ENCODE measurements at places on chromosomes 7 and 10. TPM values are rescaled to one million over a fixed set of nuclear protein-coding genes. Genes with fewer than 3 reads are reported as not detected.

DNA sequence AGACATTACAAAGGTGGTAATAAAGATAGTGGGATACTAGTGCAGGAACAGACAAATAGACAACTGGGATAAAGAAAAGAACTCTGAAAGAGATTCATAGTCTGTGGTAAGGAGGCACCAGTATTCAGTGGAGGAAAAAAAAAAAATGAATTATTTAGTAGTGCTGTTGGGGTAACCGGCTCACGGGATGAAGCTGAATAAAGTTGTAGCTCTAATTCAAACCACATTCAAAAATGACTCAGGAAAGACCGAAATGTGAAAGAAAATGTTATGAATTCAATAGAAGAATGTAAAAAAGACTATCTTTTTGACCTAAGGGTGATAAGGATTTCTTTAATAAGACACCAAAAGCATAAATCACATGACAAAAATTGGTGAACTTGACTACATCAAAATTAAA is 83.1 kb upstream of the HABP2 start:
- H3K4me1 ChIP-seq: no peaks in the 10 kb centered on the region
- no peak for DNase-seq
- H3K27me3 ChIP-seq: peaks cover under 1% of the 10 kb centered on the region
- H3K4me3 ChIP-seq: no peak overlapping the region
- H3K36me3 ChIP-seq: no peaks in the 10 kb centered on the region
- no peak overlapping the region for H3K27ac ChIP-seq

GRCh38 chr7:45001138-45001694 is 1.2 kb downstream of the CCM2 start:
- H3K27ac ChIP-seq: peak overlapping the region; percentile 85
- peak overlapping the region; percentile 85 for H3K4me3 ChIP-seq
- no peaks in the 10 kb centered on the region for H3K27me3 ChIP-seq
- peaks cover 16% of the 10 kb centered on the region for H3K36me3 ChIP-seq
- H3K4me1 ChIP-seq: peaks cover 55% of the 10 kb centered on the region

Gene PHYHIPL
- not detected for total RNA-seq

DNA sequence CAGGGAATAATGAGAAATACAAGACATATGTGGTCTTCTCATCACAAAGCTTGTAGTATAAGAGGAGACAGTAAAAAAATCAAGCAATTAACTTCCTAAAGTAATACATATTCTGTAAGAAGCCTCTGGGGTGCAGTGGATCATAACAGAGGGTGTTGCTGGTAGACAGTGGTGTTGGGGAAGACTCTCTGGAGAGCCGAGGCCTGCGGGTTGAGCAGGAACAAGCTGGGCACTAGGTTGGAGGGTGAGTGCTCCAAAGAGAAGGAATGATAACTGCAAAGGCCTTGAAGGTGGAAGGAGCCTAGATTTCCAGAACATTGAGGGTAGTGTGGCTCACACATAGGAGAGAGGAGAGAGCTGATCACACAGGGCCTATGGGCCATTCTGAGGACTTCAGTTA is 1.5 kb downstream of the GIMAP4 start:
- H3K27me3 ChIP-seq: no peaks in the 10 kb centered on the region
- peak overlapping the region; percentile 95 for H3K4me3 ChIP-seq
- peak overlapping the region; percentile 93 for H3K27ac ChIP-seq
- peak; percentile 50 for DNase-seq

Gene EIF4EBP2
- 53.8 TPM for total RNA-seq

Gene PLXDC2
- not detected for total RNA-seq

Gene TMEM225B
- 1.9 TPM for total RNA-seq

- no peak for DNase-seq
- H3K27ac ChIP-seq: peak overlapping the region; percentile 74
- no peaks in the 10 kb centered on the region for H3K27me3 ChIP-seq
- peaks cover 31% of the 10 kb centered on the region for H3K4me1 ChIP-seq
- peaks cover 44% of the 10 kb centered on the region for H3K36me3 ChIP-seq
Measured at GRCh38 chr10:74084955-74085354, 65.7 kb downstream of the AP3M1 start.

DNA sequence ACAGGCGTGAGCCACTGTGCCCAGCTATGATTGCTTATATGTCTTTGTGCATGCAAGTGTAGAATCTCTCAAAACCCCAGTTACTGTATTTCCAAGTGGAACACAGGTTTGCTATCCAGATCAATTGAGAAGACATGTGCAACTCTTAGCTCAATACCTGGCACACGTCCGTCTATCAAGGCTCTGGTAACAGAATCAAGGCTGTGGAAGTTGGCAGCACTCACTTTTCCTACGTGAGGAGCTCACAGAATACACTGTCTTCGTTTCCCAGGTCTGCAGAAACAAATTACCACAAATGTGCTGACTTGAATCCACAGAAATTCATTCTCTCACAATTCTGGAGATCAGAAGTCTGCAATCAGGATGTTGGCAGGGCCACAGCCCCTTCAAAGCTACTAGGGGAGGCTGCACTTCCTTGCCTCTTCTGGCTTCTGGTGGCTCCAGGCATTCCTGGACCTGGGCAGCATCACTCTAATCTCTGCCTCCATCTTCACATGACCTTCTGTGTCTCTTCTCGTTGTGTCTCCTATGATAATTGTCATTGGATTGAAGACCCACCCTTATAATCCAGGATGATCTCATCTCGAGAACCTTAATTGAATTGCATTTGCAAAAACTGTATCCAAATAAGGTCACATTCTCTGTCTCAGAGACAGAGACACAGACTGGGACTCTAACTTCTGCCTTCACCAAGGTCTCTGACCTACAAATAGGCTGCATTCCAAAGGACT is 84.8 kb upstream of the C7orf33 start:
- H3K36me3 ChIP-seq: no peaks in the 10 kb centered on the region
- no peak overlapping the region for H3K4me3 ChIP-seq
- H3K27me3 ChIP-seq: peaks cover 27% of the 10 kb centered on the region

DNA sequence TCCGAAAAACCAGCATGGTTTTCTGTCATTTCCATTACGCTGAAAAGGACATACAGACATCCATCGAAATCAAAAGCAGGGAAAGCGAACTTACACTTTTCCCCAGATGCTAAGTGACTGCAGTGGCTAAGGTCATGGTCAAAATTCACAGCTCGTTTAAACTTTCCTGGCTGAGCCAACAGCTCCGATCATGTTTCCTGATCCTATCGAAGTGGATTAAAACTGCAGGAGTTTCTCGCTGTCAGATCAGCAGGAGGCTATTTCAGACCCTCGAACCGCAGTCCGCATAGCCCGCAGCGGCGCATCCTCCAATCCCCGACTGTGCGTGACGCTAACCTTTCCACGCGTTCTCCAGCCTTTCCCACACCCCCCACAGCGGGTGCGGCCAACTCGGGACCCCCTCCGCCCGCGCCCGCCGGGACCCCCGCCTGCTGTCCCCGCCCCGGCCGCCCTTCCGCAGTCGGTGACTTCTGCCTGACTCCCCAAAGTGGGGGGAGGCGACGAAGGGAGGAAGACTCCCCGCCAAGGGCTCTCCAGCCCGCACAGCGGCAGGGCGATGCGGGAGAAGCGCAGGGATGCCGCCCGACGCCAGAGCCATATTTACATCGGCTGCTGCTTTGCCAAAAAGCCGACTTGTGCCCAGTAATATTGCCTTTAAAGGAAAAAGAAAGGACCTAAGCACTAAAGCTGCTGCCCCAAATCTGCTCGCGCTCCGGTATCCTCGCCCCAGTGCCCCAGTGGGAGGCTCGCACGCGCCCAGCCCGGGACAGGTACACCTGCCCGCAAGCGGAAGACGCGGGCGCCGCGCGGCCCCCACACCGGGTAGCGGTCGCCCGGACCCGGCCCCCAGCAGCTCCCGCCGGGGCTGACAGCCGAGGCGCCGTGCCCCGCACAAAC is 1.2 kb downstream of the PIP4K2A start:
- peak; percentile 47 for DNase-seq
- H3K27me3 ChIP-seq: no peaks in the 10 kb centered on the region
- H3K4me3 ChIP-seq: peak overlapping the region; percentile 85

Gene AZGP1
- total RNA-seq: not detected

- peaks cover 78% of the 10 kb centered on the region for H3K36me3 ChIP-seq
- H3K27ac ChIP-seq: peak overlapping the region; percentile 71
- DNase-seq: no peak
- H3K4me3 ChIP-seq: no peak overlapping the region
Measured at GRCh38 chr10:114855776-114856543, 34.4 kb downstream of the FHIP2A start.

DNA sequence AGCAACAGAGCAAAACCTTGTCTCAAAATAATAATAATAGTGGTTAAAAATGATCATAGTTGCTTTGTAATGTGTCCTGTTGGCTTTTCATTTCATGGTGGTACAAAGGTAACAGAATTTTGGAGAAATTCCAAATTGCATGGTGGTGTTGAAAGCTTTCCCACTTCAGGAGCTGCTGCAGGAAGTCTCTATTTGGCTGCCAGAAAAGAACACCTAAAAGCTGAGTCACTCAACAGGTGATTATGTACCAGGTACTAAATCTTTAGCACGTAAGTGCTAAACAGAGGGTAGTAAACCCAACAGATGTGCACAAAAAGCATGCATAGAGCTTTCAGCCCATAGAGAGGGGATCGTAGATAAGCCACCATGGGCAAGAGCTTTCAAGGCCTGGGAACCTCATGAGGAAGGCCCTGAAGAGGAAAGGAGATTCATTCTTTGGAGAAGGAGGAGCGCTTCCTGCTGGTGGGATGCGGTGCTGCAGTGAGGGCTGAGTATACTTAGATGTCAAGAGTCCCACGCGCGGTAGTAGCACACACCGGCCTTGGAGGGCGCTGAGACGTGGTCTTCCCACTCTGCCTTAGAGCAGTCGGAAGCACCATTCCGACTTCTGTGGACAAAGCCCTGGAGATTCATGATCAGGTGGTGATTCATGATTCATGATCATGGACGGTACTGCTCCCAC is 118.7 kb downstream of the RALA start:
- peaks cover 8% of the 10 kb centered on the region for H3K4me1 ChIP-seq
- H3K4me3 ChIP-seq: no peak overlapping the region
- DNase-seq: peak; percentile 43
- peaks cover 3% of the 10 kb centered on the region for H3K36me3 ChIP-seq

DNA sequence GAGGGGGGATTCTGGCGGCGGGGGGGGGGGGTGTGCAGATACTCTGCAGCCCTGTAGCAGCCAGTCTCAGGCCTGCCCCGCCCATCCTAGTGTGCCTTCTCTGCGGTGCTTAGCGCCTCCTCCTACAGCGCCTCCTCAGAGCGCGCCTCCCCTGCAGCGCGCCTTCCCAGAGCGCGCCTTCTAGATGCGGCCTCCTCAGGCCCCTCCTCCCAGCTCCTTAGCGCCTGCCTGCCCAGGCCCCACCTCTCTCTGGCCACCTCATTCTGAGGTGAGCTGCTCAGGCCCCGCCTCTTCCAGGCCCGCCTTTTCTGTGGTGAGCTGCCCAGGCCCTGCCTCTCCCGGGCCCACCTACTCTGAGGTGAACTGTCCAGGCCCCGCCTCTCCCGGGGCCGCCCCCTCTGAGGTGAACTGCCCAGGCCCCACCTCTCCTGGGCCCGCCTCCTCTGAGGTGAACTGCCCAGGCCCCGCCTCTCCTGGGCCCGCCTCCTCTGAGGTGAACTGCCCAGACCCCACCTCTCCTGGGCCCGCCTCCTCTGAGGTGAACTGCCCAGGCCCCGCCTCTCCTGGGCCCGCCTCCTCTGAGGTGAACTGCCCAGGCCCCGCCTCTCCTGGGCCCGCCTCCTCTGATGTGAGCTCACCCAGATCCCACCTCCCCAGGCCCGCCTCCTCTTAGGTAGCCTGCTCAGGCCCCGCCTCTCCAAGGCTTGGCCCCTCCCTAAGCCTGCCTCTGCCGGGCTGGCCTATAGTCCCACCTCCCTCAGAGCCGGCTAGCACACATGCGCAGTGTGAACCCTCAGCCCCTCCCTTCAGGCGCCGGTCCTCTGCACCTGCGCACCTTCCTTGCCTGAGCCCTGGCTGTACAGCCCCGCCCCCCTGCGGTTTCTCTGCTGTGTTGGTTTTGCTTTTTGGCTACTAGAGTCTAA is 2.1 kb upstream of the SGCE start:
- H3K36me3 ChIP-seq: no peaks in the 10 kb centered on the region
- H3K27ac ChIP-seq: no peak overlapping the region
- H3K4me3 ChIP-seq: peak overlapping the region; percentile 84

- H3K4me3 ChIP-seq: no peak overlapping the region
- no peak for DNase-seq
- H3K27me3 ChIP-seq: peaks cover 12% of the 10 kb centered on the region
- H3K27ac ChIP-seq: no peak overlapping the region
Measured at GRCh38 chr10:78794736-78795455, 273.9 kb upstream of the ZMIZ1 start.

GRCh38 chr10:128784444-128784843 is 658.2 kb upstream of the MKI67 start:
- H3K36me3 ChIP-seq: no peaks in the 10 kb centered on the region
- no peak overlapping the region for H3K27ac ChIP-seq
- no peaks in the 10 kb centered on the region for H3K27me3 ChIP-seq
- no peaks in the 10 kb centered on the region for H3K4me1 ChIP-seq

Measured in activated CD4-positive, alpha-beta memory T cell treated with anti-CD3 and anti-CD28 coated beads, Interleukin-2, amount 10 ng/mL, durations not matched to agents 7 days and 5 days (primary cell).